ENCODE measurements at places on chromosomes 11 and 22. TPM values are rescaled to one million over a fixed set of nuclear protein-coding genes. Genes with fewer than 3 reads are reported as not detected.

- DNase-seq: no peak
Observed at GRCh38 chr11:60763692-60764369, 7.2 kb downstream of the MS4A15 start.

- DNase-seq: no peak
Observed at GRCh38 chr11:107969219-107969618, 39.5 kb upstream of the CUL5 start.

The CRYBB3 gene
- not detected for total RNA-seq

The BBOX1 gene
- not detected for total RNA-seq

Measured in dermis blood vessel endothelial cell (primary cell).